ENCODE measurements at places on chromosomes 6 and 20.

- DNase-seq: no peak
Measured at GRCh38 chr20:31945785-31946184, 6.1 kb downstream of the PDRG1 start.

DNA sequence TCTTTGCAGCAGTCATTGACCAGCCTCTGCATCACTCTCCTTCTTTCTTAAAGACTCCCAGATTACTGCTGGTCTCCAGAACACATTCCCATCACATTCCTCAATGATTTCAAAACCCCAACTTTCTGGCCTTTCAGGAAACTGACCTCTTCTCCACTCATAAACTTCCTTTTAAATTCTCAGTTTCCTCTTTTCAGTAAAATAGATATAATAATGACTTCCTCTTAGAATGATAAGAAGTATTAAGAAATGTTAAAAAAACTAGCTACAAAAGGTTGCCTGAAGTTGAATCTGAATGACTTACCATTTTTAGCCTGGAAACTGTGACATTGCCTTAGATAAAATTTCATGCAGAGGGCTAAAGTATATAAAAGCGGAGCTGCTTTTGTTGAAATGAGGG lies 239.3 kb downstream of the OGFRL1 start:
- no peak for DNase-seq

DNA sequence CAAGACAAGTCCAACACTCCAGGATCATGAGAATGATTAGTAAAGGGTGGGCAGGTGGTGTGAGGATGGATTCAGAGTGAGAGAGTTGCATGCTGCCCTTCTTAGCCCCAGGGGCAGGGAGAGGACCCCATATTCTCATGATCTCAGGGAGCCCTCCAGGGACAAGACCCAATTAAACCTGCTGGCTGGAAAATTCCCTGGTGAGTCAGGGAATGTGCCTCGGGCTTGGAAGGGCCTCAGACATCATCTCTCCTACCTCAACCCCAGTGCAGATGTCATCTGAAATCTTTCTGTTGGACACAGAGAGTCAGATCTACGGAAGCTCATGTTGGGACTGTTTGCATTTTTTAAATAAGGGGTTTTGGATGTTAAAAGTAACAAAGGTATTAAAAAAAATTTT lies 9.2 kb upstream of the SIRPD start:
- DNase-seq: no peak

DNA sequence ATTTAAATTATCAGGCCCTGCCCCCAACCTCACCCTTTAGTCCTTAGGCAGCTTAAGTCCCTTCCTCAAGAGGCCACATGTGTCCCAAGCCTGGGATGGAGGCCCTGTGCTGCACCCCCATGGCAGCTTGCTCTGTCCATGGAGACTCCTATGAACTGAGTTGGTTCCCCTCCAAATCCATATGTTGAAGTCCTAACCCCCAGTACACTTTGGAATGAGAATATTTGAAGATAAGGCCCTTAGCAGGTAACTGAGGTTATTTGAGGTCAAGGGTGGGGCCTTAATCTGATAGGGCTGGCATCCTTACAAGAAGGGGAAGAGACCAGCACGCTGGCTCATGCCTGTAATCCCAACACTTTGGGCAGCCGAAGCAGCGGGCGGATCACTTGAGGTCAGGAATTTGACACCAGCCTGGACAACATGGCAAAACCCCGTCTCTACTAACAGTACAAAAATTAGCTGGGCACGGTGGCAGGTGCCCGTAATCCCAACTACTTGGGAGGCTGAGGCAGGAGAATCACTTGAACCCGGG lies 6.7 kb upstream of the BEND3 start:
- DNase-seq: no peak

DNA sequence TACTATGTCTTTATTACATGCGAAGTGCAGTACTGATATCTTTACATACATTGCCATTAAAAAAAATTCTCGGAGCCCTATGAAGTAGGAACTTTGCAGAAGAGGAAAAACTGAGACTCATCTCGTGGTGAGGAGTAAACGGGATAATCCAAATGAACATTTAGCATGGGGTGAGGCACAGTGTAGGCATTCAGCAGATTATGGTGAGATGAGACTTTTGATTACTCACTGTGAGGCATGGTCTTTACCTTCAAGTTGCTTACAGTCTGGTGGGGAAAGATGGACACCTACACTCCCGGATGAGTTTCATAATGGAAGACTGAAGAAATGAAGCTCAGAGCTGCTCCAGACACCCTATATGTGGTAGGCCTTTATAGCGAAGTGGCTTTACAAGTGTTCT lies 1.4 kb downstream of the RPRD1B start:
- DNase-seq: no peak

DNA sequence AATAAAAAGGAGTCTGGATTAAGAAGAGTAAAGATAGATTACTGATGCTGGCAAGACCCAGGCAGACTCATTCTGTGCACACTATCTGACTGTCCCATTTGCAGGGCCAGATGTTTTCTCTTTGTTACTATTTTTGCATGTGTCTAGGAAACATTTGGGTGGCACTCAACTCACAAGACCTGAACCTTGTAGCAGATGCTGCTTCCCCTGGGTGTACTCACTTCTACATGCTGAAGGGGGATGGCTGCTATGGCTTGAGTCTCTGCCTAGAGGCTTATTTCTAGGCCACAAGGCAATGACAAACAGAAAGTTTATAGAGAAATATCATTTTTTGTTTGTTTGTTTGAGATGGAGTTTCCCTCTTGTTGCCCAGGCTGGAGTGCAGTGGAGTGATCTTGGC lies 351.4 kb downstream of the FOXA2 start:
- no peak for DNase-seq

GRCh38 chr20:47785311-47785853 lies at the start of gene SULF2:
Gene SULF2 (minus strand): TSS chr20:47785481. CDS start chr20:47757363, 28,118 bp downstream.
- no peak for DNase-seq

DNA sequence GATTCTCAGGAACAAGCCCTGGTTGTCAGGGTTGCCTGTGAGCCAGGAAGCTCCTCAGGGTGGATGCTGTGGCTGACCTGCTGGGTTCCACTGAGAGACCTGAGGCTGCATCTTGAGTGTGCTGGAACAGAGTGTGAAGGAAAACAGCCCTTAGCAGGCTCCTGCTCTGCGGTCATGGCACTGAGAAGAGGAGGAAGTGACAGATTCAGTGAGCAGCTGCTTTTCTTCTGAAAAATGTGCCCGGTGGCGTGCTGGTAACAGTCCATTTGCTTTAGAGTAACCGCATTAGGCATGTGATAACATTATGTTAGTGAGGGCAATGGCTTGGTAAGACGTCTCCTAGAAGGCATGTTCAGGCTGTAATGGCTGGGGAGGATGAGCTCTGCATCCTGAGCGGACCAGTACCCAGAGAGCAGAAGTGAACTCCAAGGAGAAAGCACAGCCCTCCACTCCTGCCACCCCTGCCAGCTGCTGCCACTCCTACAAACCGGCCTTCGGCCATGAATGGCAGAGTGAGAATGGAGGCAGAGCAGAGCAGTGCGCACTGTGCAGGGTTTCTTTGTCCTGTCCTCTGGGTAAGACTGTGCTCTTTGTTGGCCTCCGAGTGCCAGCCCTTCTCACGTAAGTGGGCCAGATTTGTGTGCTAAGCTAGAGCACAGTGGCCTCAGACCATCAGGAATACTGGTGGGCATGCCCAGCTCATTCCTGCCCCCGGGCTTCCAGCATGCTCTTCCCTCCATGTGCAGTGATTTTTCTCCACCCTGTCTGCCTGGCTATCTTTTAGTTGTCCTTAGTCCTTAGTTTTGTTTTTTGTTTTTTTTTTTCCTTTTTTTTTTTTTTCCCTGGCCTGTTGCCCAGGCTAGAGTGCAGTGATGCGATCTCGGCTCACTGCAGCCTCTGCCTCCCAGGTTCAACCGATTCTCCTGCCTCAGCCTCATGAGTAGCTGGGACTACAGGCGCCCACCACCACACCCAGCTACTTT lies 98.1 kb upstream of the VSTM2L start:
- DNase-seq: peak; percentile 10

GRCh38 chr20:17504066-17504897 lies 26.9 kb downstream of the BFSP1 start:
- no peak for DNase-seq

DNA sequence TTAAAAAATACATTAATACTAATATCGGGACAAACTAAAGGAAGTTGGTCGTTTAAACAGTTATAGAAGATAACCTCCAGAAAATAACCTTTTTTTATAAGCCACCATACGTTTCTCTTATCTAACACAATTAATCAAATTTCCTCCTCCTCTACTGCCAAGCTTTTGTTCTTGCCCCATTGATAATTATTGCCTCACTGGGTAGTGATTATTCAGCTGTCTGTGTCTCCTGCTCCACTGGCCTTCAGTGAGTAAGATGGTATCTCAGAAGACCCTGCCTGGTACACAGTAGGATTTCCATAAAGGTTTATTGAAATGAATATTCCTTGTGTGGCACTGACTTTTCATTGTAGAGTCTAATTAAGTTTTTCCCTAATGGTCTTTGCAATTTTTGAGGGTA lies 165.5 kb upstream of the SCGN start:
- no peak for DNase-seq

GRCh38 chr6:91166271-91167046 lies 579.6 kb upstream of the MAP3K7 start:
- no peak for DNase-seq

GRCh38 chr20:34472246-34472925 lies 43.8 kb upstream of the DYNLRB1 start:
- DNase-seq: no peak

All from frontal cortex (tissue), 4 donors.